ENCODE measurements at places on chromosomes 5 and 9.

- DNase-seq = no peak
These were observed 18.9 kb upstream of the DUSP1 start for GRCh38 chr5:172789687-172790495.

DNA sequence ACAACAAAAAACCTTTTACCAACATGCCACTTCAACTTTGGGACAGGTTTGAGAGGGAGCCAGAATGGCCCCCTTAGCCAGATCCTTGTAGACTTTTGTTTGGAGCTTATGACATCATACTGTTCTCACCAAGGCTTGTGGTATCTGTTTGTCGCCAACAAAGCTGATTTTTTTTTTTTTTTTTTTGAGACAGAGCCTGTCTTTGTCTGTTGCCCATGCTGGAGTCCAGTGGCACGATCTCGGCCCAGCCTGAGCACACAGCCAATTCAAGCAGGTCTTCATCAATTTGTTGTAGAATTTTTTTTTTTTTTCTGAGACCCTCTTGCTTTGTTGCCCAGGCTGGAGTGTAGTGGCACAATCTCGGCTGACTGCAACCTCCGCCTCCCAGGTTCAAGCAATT lies 26.4 kb upstream of the NTNG2 start:
- no peak for DNase-seq

DNA sequence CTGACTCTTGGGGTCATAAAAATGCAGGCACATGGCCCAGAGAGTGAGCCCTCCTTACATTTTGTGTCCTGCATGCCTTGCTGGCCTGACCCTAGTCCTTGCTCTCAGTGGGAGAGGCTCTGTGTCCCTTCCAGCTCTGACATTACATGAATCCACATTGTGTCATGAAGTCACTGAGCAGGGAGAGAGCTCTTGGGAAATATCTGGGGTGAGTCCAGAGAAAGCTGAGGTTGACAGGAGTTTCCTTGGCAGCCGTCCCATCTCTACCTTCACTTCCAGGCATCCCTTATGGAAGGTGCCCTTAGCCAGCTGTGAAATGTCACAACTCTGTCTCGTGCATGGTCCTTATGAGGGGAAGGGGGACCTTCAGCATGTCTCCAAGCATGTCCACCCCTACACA lies 41.0 kb downstream of the FAT2 start:
- no peak for DNase-seq

- DNase-seq = no peak
These were observed 48.9 kb upstream of the SLC2A8 start for GRCh38 chr9:127347831-127348776.

DNA sequence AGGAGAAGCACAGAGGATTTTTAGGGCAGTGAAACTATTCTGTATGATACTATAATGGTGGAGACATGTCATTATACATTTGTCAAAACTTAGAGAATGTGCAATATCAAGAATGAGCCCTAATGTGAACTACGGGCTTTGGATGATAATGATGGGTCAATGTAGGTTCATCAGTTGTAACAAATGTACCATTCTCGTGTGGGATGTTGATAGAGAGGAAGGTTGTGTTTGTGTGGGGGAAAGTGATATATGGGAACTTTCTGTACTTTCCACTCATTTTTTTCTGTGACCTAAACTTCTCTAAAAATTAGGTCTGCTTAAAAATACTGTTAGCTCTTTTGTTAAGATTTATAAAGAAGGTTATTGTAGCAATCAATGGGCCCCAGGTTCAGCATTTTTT lies 138.9 kb downstream of the SPATA31D1 start:
- no peak for DNase-seq

- DNase-seq = no peak
These were observed 9.7 kb downstream of the RICTOR start for GRCh38 chr5:39064450-39064849.

GRCh38 chr5:178784391-178784790 lies 53.9 kb upstream of the ZNF354A start:
- DNase-seq = no peak
